Forelimb muscle (tissue), 1 donor: ENCODE measurements at places on chromosomes 12 and 14. TPM values are rescaled to one million over a fixed set of nuclear protein-coding genes. Genes with fewer than 3 reads are reported as not detected.

DNA sequence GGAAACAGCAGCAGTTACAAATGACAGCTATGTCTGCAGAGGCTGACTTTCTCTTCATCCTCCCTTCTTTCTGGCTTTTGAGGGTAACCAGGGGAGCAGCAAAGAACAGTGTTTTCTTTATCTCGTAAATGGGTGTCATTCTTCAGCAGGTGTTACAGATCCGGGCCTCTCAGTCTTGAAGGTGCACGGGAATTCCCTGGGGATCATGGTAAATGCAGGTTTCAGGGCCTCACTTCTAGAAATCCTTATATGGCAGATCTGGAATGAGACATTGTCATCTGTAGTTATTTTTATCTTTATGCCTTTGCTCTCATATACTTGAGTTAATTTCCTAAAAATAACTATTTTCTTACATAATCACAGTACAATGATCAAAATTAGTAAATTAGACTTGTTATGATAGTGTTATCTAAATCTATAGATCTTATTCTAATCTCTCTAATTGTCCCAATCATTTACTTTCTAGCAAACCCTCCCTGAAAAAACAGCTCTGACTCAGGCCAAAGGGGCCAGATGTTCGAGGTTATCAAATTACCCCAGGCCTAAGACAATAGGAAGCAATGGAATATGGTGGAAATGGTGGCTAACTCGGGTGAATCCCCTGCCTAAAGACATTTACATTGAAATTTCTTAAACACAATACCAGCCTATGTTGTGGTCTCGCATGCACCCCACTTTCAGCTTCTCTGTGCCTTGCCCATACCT lies 145.0 kb downstream of the CAND1 start:
- DNase-seq = no peak

Gene TMEM132C
- 1.7 TPM for polyA plus RNA-seq

DNA sequence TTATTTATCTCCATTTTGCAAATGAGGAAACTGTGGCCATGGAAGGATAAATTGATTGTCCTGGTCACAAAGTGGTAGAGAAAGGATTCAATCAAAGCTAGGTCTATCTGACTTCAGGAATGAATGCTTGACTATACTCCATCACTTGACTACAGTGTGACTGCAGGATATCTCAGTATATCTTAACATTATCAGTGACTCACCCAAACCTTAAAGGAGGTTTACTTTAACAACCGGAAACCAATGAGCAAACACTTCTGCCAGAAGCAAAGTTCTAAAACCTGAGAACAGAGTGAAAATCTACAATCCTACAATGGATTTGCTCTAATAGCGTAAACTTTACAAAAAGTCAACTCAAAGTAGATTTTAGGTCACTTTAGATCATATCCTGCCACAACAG lies 277.0 kb downstream of the CEP128 start:
- DNase-seq = no peak

Gene OASL
- polyA plus RNA-seq = not detected

GRCh38 chr12:89353823-89354611 lies 1.7 kb upstream of the DUSP6 start:
- DNase-seq = no peak

GRCh38 chr12:65667932-65668331 lies 156.4 kb upstream of the HMGA2 start:
- no peak for DNase-seq

DNA sequence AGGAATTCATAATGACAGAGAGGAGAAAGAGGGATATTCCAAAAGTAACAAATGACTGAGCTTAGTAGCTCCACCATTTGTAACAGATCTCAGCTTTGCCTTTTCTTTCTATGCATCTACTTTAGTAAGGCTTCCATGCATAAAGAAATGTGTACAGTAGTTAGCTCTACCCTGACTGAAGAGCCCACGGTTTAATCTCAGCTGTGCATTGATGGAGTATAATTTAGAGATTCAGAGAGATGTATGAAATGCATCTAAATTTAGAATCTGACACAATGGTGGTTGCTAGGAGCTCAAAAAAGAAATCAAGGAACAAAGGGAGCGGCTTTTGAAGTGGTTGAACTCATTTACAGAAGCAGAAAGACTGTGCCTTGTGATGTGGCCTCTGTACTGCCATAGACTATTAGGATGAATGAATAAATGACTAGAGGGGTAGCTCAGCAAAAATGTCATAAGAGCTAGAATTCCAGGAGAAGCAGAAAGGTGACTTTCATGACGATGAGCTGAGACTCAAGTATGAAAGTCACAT lies 838.6 kb downstream of the RPS29 start:
- no peak for DNase-seq

Gene ARHGEF40
- 64.8 TPM for polyA plus RNA-seq

DNA sequence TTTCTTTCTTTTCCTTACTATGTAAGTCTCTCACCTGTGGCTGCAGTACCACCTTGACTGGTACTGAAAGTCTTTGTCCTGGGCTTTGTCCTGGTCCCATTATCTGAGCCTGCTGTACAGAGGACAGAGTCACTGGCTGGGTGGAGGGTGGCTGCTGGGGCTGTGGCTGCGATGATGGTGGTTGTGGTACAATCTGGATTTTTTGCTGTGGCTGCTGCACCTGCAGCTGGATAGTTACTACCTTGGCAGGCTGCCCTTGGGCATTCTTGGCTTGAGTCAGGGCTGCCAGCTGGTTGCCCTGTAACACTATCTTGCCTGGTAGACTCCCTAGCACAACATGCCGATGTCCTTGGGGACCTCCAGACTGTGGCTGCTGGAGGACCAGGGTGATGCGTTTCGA lies 27.0 kb downstream of the CHD8 start:
- no peak for DNase-seq

Gene CCDC196
- not detected for polyA plus RNA-seq

GRCh38 chr12:83827860-83828259 lies 1084.7 kb downstream of the SLC6A15 start:
- DNase-seq = no peak

- DNase-seq = no peak
Observed at GRCh38 chr12:121233628-121234020, 23.7 kb downstream of the P2RX4 start.

- no peak for DNase-seq
Observed at GRCh38 chr12:16670456-16671050, 64.6 kb upstream of the LMO3 start.

Gene GZMB
- polyA plus RNA-seq = not detected

Gene RABGGTA
- polyA plus RNA-seq = 14.7 TPM

- no peak for DNase-seq
Observed at GRCh38 chr12:49905718-49906314, 2.1 kb upstream of the FAIM2 start.

Gene AKAP3
- 0.13 TPM for polyA plus RNA-seq

Gene KLRC4
- polyA plus RNA-seq = not detected

DNA sequence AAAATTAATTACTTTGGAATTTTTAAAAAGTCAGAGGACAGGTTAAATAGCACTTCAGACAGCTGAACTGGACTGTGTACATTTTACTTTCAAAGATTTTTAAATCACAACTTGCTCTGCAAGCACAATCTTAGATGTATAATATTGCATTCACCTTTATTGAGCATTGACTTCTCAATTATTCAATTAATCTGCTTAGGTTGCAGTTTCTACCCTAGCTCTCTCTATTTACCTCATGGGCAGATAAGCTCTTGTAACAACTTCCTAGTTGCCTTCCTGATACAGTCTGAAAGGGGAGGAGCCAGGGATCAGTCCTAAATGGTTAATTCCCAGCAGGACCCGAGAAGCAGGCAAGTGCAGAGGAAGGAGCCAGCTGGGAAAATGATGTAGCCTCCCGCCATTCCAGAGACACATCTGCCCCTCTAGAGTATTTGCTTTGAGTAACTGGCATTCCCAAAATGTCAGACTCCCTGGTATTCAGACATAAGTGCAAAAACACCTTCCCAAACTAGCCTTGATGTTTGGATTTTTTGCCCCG lies 302.8 kb downstream of the GALC start:
- no peak for DNase-seq

DNA sequence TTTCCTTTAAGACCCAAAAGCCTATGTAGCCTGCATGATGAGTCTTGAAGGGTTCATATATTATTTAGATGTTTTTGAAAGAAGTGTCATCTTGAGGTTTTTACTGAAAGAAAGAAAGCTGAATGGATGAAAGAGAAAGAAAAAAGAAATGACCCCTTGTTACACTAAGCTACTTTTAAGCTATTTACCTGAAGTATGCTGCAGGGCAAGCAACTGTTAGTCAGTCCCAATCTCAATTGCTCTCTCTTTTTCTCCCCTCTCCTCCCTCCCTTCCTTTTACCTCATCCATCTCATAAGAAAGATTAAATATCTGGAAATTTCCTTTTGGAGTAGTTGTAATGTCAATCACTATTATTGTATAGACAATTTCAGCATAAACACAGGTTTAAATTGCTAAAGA lies 512.4 kb downstream of the TMTC2 start:
- no peak for DNase-seq

DNA sequence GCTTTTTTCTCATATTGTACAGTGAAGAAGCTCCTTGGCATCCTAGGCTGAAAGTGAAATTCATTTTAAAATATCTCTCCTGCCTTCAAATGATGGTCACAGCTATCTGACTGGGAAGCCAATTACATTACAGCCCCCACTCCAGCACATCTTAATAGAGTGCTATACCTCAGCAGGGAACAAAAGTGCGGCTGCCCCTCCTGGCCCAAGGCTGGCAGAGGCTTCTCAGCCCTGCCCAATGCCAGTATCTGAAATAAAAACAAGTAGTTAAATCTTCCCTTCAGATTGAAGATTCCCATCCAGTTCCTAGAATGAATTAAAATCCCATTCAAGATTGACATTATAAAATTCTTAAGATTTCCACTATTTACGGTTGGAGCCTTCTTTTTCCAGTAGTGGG lies 54.9 kb upstream of the GNG2 start:
- DNase-seq = no peak
